Activated CD4-positive, alpha-beta T cell treated with anti-CD3 and anti-CD28 coated beads, Interleukin-10, Interleukin-2, amounts not matched to agents 100 ng/mL and 50 ng/mL, durations not matched to agents 16 hours and 8 hours (primary cell): ENCODE measurements at places on chromosomes 7 and 10.

- DNase-seq, result no peak
Observed at GRCh38 chr7:102463841-102464576, 654 bp downstream of the ALKBH4 start.

- no peak for DNase-seq
Observed at GRCh38 chr10:124106241-124106879, 13.0 kb upstream of the CHST15 start.

- DNase-seq, result no peak
Observed at GRCh38 chr10:80170641-80171040, 34.7 kb downstream of the ANXA11 start.

DNA sequence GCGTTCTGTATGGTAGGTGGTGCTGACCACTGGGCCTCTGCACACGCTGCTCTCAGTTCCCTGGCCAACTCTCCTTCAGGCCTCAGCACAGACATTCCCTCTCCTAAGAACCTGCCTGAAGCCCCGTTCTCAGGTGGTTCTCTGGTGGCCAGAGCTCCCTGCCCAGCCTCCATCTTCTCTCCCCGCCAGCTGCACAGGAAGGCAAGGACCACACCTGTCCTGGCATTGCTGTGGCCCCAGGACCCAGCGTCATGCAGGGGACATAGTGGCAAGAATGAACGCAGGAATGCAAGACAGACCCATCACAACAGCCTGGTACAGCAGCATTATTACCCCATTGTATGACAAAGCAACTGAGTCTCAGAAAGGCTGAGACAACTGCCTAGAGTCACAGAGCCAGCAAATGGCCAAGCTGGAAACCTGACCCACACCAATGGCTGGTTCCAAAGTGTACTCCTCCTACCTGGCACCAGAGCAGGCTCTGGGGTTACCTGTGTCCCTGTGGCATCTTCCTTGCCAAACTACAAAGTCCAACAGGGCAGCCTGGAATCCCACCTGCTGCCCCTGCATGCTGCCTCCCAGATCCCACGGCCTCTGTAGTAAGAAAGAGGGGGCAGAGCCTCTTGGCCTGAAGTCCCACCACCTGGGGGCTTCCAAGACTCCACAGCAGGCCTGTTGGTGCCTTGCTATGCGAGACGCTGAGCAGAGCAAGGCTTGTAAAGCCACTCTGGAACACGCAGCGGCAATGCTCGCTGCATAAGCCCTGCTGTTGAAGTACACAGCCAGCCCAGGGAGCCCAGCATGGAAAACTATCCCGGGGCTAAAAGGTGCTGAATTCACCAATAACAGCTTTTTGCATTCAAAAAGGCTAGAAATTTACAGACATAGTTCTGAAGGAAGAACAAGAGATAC lies 73.3 kb downstream of the CHST15 start:
- DNase-seq, result no peak

DNA sequence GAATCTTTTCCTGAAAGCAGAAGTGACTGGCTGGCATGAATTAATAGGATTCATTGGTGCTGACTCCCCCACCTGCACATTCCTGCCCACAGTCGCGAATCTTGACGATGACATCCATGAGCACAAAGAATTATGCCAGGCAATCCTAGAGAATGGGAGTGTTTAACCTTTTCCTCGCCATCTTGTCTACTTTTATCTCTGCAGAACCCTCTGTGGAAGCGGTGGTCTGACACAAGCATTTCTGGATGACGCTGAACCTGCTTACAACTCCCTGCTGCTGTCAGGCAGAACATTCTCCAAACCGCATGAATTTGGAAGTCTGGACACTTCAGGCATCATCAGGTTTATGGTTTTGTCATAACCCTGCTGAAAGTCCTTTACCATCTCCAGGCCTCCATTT lies 36.5 kb downstream of the KLF6 start:
- DNase-seq, result no peak

GRCh38 chr10:113213035-113213434 lies 263.0 kb downstream of the TCF7L2 start:
- DNase-seq, result no peak

GRCh38 chr10:97361537-97361901 lies 27.0 kb upstream of the FRAT2 start:
- DNase-seq, result no peak

GRCh38 chr10:14023673-14024328 lies 306.9 kb downstream of the FRMD4A start:
- no peak for DNase-seq

DNA sequence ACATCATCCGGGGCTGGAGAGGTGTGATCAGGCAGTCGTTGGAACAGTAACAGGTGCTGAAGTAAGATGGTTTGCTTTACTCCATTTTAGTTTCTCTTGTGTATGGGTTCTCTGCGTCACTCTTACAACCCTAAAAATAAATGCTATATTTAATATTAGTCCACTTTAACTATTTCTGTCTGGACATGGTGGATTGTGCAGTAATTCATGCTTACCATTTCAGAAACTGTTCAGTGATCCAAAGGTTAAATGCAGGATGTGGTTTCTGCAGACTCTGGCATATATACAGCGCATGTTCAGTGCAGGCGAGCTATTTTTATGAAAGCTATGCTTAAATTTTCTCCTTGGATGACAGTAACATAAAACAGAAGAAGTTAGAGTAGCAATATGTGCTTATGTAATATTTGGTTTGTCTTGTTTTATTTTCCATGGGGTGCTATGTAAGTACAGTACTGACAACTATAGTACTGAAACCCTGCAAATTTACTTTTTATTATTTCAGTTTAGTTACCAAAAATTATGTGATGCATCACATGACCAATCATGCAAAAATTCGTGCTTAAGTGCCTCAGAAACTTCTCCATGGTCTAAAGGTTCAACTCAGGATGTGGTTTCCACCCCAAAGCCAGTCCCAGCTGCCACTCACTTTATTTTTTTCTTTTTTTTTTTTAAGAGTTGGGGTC lies 46.6 kb upstream of the GRID1 start:
- peak; percentile 45 for DNase-seq

DNA sequence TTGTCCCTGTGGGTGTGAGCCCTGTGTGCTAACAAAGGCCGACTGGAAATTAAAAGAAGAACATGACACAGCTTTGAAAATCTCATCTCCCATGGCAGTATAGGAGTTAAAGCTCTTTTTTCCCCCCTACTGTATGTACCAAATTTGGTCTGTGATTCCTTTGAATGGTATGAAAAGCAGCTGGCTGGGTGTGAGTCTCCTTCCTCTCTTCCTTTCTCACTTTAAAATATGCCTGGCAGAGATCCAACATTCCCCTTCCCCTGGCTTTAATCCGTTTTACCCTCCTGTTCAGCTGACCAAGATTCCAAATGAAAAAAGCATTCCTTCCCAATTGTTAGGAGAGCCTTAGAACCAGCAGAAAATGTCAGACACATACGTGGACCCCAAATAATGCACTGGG lies 225.0 kb upstream of the CELF2 start:
- DNase-seq, result no peak

- no peak for DNase-seq
Observed at GRCh38 chr7:75900617-75901315, 14.2 kb upstream of the POR start.

- DNase-seq, result no peak
Observed at GRCh38 chr7:108234281-108234680, 104.1 kb upstream of the LAMB4 start.

- peak; percentile 20 for DNase-seq
Observed at GRCh38 chr10:81036257-81036656, 498.6 kb downstream of the SH2D4B start.

DNA sequence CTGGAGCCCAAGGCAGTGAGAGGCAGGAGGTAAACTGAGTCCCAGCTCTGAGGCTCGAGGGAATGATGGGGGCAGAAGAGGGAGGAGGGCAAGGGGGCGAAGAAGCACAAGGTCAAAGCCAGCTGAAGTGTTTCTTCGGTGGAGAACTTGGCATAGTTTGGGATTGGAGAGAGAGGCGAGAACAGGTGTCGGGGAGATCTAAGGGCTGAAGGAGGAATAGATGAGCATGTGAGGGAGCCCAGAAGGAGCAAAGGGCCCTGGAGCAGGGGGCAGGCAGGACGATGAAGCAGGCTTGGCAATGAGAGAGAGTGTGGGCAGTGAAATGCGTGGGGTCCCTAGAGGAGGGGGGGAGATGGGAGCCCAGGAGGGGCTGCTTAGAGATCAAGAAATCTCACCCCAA lies 35.9 kb downstream of the SH3PXD2A start:
- DNase-seq, result no peak

DNA sequence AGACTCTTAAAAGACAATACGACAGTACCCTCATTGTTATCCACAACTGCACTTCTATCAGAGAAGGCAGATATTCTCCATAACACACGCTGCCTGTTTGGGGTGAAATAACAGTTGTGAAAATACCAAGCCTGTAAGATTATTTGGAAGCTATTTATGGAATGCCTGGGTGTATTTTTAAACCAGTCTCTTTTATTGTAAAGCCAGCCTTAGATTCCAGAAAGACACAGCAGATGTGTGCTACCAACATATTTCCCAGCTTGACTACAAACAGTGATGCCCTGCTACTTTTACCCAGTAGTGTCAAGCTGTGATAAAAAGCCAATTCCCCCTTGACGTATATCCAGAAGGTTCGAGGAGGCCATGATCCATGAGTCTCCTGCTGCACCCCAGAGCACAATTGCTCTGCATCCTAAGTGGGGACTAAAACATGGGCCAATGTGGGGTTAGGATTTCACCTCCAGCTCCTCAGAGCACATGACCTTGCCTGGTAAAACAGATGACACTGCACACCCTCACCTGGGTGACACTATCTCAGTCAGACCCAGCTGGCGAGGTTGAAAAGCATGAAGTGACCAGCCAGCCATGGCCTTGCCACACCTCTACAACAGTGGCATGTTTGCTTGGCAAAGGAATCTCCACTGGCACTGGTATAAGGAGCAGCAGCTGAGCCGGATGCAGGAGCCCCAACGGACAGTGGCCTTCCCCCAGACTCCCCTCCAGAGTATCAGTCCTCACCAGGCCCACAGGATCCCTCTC lies 62.2 kb downstream of the GFRA1 start:
- no peak for DNase-seq

DNA sequence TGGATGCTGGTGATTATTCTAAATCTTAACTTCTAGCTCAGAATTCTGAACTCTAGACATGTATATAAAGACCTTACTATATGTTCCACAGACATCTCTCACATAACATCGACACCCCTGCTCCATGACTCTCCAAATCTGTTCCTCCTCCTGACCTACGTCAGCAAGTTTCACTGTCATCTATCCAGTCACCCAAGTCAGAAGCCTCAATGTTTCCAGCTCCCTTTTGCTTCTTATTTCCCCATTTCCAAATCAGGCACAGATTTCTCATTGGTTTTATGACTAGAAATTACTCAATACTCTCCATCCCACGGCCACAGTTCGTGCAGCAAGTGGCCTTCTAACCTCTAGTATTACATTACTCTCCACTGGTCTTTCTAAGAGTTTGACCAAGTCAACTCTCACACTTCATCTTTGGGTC lies 28.5 kb downstream of the EPC1 start:
- peak; percentile 62 for DNase-seq

DNA sequence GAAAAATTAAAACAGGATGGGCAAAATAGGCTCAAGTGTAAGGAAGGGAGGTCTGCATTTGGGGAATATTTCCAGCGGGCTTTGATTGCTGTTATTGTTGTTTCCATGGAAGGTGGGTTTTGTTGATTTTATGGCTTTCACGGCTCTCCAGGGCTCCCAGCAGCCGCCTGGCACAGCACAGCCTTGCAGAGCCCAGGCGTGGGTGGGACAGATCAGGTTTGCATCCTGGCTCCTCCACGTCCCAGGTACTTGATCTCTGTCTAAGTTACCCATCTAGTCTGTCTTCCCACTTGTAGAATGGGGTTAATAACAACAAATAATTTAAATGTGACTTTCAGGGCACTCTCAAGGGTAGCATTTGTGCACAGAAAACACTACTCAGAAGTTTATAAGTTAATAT lies 45.2 kb downstream of the HTR5A start:
- DNase-seq, result no peak

- DNase-seq, result no peak
Observed at GRCh38 chr10:49255883-49256282, 43.1 kb upstream of the C10orf71 start.

GRCh38 chr10:94292434-94293090 lies 70.2 kb downstream of the NOC3L start:
- DNase-seq, result no peak

DNA sequence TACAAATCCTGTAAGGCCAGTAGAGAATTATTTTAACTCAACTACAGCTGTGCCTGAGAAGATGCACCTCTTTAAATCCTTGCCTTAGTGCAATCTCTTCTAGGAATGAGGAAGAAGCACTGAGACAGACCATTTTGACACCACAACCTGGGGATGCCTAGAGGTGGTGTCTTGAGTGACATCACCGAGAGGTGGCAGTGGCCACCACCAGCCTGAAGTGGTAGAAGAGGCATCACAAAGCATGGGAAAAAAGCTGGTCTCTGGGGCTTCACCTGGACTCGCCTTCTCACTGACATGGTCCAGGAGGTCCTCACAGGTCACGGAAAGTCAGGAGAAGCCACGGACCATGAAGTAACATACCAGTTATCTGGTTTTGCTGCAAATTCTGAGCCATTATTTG lies 99.2 kb upstream of the PDLIM1 start:
- no peak for DNase-seq

DNA sequence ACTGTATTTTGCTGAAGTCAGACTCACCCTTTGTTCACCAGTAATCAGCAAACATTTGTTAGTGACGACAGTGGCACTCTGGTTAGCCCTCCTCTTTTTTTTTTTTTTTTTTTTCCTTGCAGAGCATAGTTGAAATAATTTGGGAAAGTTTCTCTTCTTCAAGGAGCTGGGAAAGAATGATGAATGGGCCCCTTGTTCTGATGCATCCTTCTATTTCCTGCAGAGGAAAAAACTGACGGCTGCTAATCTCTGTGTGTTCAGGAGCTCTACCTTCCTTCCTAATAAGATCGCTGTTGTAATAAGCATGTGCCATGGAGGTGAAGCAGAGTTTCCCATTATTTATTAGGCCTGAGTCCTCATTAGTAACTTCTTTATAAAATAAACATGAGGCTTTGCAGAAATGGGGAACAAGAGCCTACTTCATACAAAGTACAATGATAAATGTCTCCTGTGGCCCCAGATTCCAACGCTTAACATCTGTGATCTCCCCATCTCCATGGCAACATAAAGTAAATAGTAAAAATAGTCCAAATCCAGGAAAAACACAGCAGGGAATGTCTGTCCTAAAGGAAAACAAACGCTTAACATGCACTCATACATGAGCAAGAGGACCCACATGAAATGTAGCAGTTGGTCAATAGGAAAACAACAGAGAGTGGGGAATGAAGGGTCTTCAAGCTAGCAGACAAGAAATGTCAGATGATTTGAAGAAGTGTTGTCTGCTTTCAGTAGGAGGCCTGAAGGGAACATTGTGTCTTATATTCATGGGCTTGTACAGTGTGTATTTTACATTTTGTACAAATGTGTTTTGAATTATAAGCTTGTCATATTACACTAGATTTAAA lies 59.1 kb upstream of the CALD1 start:
- DNase-seq, result no peak

GRCh38 chr7:151306374-151306773 lies 35.2 kb upstream of the NUB1 start:
- no peak for DNase-seq

DNA sequence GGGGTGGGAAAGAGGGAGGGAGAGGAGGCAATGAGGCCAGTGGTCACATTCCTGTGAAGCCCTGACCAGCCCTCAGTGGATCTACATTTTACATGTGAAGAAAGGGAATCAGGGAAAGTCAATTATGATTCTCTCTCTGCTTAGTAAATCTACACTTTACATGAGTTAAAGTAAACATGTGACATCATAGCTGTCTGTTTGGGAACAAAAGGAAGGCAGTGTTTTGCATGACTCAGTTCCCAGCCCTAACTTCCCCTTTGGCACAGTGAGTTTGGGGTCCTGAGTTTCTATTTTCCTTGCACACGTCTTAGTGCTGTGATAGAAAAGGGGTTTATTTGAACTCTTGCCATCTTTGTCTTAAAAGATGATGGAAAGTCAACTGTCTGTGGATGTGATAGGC lies 615.1 kb downstream of the SDK1 start:
- no peak for DNase-seq
